AG08396 (cell line): ENCODE measurements at places on chromosomes 3 and 15.

DNA sequence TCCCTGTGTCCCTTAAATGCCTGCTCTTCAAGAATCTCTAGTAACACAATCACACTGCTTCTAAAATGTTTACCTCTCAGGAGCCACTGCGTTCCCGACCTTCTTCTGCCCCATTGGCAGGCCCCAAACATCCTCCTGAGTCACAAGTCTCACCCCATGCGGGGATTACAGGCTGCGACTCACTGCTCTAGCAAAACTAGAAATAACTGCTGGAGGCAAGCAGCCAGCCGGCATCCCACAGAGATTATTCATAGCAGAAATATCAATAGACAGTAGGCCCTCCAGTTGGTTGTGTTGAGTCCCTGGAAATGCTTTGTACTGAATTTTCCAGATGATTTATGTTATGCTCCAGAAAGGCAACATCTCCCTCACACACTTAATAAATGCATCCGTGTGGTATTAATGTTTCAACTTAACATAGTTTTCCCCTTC is 64.8 kb downstream of the RFTN1 start:
- DNase-seq, result peak; percentile 86

DNA sequence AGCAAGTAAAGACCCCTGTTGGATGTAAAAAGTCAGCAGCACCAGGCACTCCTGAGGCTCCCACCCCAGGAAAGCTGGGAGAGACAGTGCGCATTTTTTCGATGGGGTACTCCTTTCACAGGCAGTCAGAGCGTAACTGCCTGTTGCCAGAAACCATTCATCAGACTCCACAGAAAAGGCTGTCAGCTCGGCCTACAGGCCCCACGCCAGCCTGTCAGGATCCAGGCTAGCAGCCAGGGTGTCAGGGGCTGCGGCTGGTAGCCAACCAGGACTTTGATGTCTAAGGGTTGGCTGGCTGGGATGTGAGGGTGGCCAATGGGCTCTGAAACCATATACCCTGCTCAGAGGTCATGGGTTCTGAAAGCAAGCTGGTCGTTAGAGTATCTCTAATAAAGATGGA is 164.5 kb downstream of the WNT5A start:
- no peak for DNase-seq

DNA sequence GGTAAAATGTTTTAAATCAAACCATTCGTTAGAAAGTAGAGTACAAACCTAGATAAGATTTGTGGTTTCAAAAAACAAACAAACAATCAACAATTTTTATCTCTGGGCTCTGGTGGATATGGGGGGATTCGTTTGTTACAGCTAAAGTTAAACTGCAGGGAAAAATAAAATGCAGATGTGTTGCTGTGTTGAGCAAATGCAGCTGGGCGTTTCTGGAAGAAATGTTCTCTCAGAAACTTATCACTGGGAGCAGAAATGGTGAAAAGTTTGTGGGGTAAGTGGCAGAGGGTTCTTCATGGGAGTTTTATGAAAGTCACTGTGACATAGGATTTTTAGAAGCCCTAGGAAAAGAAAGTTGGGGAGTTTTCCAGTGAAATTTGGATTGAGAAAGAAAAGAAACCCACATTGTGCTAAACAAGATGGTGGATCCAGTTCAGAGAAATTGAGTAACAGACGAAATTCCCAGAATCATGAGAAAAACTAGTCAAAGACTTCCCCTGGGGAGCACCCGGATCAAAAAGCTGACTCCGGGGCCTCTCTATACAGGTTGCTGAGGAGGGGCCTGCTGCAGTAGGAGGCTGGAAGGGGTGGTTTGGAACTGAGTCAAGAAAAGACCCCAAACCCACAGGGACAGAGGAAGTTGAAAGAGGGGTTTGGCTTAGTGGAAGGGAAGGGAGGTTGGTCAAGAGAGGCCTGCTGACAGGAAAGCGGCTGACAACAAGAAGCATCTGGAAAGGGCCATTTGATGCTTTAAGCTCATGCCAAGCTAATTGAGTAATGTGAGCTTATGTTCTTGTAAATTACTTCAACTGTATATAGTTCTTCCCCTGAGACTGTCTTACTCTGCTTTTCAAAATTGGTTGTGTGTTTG is 108.7 kb downstream of the RARB start:
- no peak for DNase-seq

DNA sequence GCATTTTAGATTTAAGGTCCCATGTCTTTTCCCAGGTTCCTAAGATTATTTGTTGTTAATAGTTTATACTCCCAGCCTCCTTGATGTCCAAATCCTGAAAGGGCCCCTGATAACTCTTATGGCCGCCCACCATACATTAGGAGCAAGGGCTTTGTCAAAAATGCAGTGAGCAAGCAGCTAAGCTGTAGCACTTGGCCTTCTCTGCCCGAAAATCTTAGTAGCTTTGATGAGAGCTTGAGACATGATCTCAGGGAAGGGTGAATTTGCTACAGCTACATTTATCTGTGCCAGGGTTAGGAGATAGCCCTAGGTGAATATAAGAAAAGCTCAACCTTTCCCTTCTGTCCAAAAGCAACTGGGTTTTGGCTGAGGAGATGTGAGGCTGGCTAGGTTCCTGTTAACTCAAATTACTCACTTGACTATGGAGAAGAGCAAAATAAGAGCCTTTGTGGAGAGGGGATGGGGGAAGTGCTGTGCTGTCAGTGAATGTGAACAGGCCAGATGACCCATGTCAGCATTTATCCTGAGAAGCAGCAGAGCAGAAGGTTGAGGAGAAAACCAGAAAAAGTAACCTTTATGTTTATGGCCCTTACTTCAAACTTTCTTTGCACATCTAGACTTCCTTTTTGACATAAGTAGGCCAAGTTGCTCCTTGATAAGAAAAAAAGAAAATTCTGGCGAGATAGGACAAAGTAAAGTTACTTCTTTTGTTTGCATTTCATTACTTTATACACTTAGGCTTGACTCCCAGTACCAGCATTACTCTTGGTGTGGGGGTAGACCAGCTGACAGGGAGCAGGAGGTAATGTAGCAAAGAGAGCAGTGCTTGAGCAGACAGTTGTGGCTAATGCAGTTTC is 21.1 kb downstream of the MAPK6 start:
- DNase-seq, result peak; percentile 18

GRCh38 chr15:38564557-38565286 is at the start of gene RASGRP1:
Gene RASGRP1, minus strand, starts transcription at chr15:38564814. Its CDS starts 186 bp downstream, at chr15:38564628.
- peak; percentile 48 for DNase-seq

GRCh38 chr3:115403786-115404185 is 219.5 kb upstream of the GAP43 start:
- DNase-seq, result no peak

DNA sequence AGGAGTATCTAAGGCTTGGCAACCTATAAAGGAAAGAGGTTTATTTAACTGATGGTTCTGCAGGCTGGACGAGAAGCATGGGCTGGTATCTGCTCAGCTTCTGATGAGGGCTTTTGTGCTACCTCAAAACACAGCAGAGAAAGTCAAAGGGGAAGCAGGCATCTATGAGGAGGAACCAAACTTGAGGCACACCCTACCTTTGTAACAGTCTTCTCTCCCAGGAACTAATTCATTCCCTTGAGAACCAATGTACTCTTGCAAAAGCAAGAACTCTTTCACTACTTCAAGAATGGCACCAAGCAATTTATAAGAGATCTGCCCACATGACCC is 109.0 kb downstream of the CGGBP1 start:
- DNase-seq, result no peak

- no peak for DNase-seq
Measured at GRCh38 chr3:161405836-161406235, 34.5 kb upstream of the SPTSSB start.

GRCh38 chr15:51751697-51752683 is 593 bp downstream of the TMOD2 start:
- peak; percentile 56 for DNase-seq

GRCh38 chr3:97882975-97883598 is 61.3 kb downstream of the CRYBG3 start:
- no peak for DNase-seq

GRCh38 chr3:114660124-114660523 is 366.3 kb downstream of the TIGIT start:
- DNase-seq, result peak; percentile 16
